ENCODE measurements at places on chromosomes 4 and X.
A peak's percentile ranks its signal among the peaks of the same experiment; 100 is the strongest.

DNA sequence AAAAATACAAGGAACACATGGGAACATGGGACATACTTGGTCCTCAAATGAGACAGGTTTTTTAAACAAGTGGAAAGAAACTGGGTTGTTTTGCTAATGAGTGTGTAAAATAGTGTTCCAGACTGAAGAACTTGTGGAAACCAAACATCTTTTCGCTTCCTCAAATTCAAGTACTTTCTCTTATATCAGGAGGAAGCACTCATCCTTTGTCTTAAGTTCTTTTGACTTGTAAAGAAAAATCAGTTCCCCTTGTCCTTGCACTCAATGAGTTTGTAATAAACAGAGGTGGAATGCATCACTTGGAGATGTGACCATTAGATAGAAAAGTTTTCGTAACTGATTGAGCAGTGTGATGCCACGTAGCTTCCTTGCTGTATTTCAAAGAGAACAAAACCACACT is 101.1 kb downstream of the PHOX2B start:
- DNase-seq, result no peak

GRCh38 chr4:125459531-125459930 is 144.8 kb downstream of the FAT4 start:
- DNase-seq, result no peak

GRCh38 chr4:167216783-167217182 is 17.5 kb downstream of the SPOCK3 start:
- no peak for DNase-seq

DNA sequence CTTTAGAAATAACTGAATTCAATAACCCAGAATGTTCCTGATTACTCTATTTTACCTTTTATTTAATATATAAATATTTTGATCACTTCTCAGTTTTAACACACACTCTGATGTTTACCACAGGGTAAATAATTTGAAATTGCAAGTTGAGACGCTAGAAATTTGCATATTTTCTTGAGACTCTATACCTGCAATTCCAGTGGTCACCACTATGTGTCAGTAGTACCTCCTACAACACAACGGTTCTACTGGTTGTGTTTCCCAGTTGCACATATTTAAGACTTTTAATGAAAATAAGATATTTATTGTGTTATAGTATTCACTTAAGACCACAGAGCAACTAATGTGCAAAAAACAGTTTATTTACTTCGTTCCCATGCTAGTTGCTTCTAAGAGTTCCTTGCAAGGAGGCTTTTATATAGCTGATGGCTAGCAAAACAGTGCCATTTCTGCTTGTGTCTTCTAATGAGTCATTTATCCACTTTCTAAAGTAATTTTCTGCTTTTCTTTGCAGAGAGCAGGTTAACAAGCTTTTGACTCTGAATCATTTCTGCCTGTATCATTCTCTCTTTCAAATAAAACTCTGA is 98.9 kb upstream of the PDLIM3 start:
- DNase-seq, result peak; percentile 22

- DNase-seq, result no peak
Observed at GRCh38 chr4:187069398-187069797, 345.7 kb upstream of the FAT1 start.

DNA sequence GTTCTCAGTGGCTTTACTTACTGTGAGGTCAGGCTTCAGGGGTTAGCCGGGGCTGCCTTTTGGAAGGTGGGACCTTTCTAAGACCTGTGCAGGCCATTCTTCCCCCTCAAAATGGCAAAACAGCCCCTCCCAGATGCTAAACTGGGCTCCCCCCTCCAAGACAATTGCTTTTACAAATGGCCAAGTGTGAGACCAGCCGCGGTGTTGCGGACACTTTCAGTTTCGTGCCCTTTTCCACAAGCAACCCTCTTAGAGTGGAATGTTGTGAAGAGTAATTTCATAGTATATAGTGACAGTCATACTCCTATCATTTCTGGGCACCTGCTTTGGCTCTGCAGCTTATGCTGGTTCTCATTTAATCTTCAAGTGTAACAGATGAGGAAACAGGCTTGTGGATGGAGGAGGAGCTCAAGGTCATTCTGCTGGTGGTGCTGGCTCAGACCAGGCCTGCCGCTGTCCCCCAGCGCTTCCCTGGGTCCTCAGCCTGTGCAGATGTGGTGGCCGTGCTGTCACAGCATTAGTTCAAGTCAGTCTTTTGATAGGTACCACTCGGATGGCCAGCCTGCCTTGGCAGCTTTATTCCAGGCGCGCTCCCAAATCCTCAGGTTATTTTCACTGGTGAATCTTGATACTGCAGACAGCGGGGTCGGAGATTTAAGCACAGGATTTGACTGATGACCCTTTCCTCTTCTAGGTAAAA is 55.0 kb upstream of the TADA2B start:
- no peak for DNase-seq

GRCh38 chr4:131447883-131448282 is 1701.2 kb upstream of the PCDH10 start:
- no peak for DNase-seq

DNA sequence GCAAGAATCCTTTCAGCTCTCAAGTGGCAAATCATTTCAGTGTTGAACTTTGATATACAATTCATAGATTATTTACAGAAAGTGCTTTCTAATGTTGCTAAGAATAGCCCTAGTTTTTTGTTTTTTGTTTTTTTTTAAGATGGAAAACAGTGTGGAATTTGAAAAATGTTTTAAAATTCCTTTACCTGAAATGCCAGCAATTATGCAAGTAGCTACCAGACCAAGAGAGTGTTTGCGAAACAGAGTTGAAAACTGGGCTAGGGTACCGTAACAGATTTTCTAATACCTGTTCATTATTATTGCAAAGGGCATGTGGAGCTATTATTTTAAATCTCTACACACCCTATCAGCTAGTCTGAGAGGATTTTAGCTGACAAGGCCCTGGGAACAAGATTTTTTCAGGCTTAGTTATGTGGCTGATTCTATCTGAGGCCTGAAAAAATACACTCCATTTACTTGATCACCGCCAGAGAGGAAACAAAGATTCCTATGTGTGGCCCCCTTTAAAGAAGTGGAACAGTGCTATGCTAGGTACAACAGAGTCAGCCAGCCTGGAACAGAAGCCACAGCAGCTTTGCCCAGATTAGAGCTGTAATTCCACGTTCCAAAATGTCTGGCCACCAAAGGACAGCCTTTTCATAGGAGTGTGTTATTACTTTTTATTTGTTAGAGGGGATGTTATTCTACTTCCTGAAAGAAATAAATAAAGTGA is 46.9 kb upstream of the SLC39A8 start:
- DNase-seq, result no peak

- DNase-seq, result no peak
Observed at GRCh38 chr4:1031956-1032795, 20.8 kb downstream of the FGFRL1 start.

DNA sequence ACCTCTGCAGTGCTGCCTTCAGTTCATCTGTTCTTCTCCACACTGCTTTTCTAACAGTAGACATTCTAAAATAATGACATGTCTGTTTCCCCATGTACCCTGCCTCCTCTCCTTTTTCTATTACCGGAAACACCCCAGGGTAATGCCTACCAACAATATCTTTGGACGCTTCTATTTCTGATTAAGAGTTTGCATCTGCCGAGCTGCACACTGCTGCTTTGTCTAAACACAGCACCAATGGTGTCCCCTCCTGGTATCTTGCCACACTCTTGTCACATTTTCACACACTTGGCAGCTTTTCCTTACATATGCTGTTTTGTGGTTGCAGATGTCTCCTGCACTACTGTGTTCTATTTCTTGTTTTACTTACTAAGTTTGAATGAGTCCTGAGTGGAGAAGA is 288.8 kb downstream of the GRIA2 start:
- no peak for DNase-seq

DNA sequence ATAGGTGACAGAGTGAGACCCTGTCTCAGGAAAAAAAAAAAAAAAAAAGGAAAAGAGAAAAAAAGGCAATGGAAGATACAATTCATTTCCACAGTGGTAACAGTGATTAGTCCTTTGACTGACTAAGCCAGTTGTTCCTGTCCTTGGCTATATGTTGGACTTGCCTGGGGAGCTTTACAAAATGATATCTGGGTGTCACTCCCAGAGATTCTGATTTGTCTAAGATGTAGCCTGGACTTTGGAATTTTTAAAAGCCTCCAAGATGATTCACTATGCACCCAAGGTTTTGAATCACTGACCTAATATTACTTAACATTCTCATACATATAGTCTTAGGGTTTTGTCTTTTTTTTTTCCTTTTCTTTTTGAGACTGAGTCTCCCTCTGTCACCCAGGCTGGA is 16.9 kb downstream of the HELQ start:
- DNase-seq, result no peak

GRCh38 chr4:7324651-7325121 is 110.0 kb downstream of the PSAPL1 start:
- no peak for DNase-seq

Data from hematopoietic multipotent progenitor cell treated with erythropoietin and hydrocortisone succinate and interleukin-3 and kit ligand, for 15 days (in vitro differentiated cells).